Activated T-cell treated with anti-CD3 and anti-CD28 coated beads, Interleukin-2, amount 50 U/mL, for 72 hours (primary cell): ENCODE measurements at places on chromosomes 7 and 10.

- H3K36me3 ChIP-seq = no peaks in the 10 kb centered on the region
- DNase-seq = no peak
- H3K27ac ChIP-seq = no peak overlapping the region
- no peak overlapping the region for H3K4me3 ChIP-seq
Measured at GRCh38 chr7:151120896-151121295, 34.6 kb downstream of the AGAP3 start.

DNA sequence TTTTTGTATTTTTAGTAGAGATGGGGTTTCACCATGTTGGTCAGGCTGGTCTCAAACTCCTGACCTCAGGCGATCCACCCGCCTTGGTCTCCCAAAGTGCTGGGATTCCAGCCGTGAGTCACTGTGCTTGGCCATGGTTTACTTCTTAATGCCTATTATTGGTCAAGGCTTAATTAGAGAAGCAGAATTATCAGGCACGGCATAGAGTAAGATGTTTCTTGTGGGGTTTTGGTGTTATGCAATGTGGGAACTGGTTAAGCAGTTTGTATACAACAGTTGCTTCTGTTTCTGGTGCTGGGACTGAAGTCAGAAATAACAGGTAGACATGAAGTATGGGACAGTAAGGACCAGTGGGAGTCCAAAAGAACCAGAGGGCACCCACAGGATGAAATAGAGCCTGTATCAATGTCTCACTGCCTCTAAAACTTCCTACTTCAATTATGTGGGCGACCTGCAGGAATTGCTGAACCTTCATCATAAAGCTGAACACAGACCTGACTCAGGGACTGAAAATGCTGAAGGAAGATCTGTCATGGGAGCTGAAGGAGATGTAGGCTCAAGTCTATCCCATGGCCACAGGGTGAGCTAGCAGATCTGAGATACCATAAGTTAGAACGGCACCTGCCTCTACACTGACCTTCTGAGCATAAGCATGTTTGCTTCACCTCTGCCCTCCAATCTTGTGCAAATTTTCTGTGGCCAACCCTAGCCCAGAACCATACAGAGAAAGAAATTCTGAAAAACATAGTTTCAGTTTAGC lies 38.3 kb upstream of the VCL start:
- H3K27ac ChIP-seq = no peak overlapping the region
- H3K27me3 ChIP-seq = no peaks in the 10 kb centered on the region

GRCh38 chr7:135789956-135790355 lies 41.3 kb upstream of the FAM180A start:
- no peak overlapping the region for H3K27ac ChIP-seq
- H3K4me1 ChIP-seq = no peaks in the 10 kb centered on the region
- no peak for DNase-seq
- H3K36me3 ChIP-seq = no peaks in the 10 kb centered on the region
- H3K4me3 ChIP-seq = no peak overlapping the region

- H3K4me1 ChIP-seq = peaks cover 4% of the 10 kb centered on the region
- no peak overlapping the region for H3K4me3 ChIP-seq
- no peak overlapping the region for H3K27ac ChIP-seq
- H3K36me3 ChIP-seq = no peaks in the 10 kb centered on the region
- no peak for DNase-seq
- H3K27me3 ChIP-seq = no peaks in the 10 kb centered on the region
Measured at GRCh38 chr7:2607122-2607922, 24.5 kb upstream of the TTYH3 start.

DNA sequence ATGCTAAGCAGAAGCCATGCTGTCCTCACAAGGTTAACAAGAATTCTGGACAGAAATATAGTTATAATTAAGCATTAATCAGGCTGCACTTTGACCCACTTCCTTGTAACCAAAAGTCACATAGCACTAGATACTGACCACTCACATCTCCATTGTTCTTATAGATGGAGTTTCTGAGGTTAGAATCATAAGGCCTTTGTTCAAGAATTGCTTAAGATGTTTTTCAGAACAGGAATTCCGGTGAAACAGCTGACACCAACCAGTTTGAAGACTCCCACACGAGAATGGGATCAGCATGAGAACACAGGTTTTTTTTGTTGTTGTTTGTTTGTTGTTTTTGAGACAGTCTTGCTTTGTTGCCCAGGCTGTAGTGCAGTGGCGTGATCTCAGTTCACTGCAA lies 488.3 kb upstream of the NRP1 start:
- no peak for DNase-seq
- no peak overlapping the region for H3K27ac ChIP-seq
- no peak overlapping the region for H3K4me3 ChIP-seq
- H3K4me1 ChIP-seq = no peaks in the 10 kb centered on the region
- peaks cover 14% of the 10 kb centered on the region for H3K27me3 ChIP-seq

DNA sequence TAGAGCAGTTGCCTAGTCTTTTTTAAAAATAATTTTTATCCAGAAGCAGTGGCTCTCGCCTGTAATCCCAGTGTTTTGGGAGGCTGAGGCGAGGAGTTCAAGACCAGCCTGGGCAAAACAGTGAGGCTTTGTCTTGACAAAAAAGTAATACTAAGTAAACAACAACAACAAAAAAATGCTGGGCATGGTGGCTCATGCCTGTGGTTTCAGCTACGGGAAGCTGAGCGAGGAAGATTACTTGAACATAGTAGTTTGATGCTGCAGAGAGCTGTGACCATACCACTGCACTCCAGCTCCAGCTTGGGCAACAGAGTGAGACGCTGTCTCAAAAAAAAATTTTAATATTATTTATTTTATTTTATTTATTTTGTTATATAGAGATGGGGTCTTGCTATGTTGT lies 31.3 kb upstream of the TPST1 start:
- no peak for DNase-seq
- no peak overlapping the region for H3K27ac ChIP-seq
- H3K4me1 ChIP-seq = peaks cover 6% of the 10 kb centered on the region
- H3K36me3 ChIP-seq = no peaks in the 10 kb centered on the region
- H3K27me3 ChIP-seq = no peaks in the 10 kb centered on the region
- H3K4me3 ChIP-seq = no peak overlapping the region

- no peak overlapping the region for H3K4me3 ChIP-seq
- H3K36me3 ChIP-seq = no peaks in the 10 kb centered on the region
- H3K27me3 ChIP-seq = peaks cover 7% of the 10 kb centered on the region
- no peak overlapping the region for H3K27ac ChIP-seq
- H3K4me1 ChIP-seq = no peaks in the 10 kb centered on the region
Measured at GRCh38 chr7:104655592-104655991, 327.2 kb downstream of the LHFPL3 start.
